GM10248 (cell line): ENCODE measurements at places on chromosomes 1 and 21.

DNA sequence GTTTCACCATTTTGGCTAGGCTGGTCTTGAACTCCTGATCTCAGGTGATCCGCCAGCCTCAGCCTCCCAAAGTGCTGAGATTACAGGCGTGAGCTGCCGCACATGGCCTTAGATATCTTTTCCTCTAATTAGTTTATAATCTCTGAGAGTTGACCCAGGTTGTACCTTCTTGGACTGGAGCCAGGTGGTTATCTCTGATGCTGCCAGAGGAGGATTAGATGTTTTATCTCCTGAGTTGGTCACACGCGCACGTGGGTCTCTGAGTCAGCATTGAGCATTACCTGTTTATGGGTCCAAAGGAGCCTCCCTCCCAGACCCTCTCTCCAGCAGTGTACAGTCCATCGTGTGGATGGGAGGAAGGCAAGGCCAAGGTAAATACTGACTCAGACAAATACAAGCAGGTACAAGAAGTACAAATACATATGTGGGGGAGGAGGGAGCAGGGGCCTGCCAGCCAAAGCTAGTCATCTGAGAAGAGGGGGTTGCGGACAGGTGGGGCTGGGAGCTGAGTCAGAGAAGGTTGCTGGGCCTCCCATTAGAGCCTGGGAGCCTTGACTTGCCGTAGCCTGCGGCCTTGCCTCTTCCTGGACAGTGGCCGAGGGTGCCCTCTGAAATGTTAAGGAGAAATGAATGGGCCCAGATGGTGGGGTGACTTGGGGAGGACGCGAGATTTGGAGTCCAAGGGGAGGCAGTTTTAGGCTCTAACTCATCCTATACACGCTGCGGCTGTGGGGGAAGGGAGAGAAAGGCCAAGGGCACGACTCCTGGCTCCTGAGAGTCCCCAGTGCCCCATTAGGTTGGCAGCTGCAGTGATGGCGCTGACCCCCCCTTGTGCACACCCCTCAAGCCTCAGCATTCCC lies 13.1 kb downstream of the IL6R start:
- no peak for DNase-seq

DNA sequence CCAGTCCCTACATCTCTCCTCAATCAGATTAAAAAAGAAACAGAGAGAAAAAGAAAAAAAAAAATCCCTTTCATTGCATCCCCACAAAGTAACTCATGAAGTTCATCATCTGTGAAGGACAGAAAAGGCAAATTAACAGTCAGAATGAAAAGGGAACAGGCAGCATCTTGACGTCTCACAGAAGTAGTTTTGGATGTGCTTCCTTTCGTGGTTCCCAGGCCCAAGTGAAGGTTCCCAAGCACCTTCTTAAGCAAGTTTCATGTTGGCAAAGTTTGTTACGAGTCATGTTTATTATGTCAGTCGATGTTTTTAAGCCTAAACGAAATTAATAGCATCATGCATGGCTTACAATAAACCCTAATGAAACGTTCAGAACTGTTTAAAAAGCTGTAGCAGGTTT lies 475.2 kb downstream of the SETD4 start:
- DNase-seq = peak; percentile 13

DNA sequence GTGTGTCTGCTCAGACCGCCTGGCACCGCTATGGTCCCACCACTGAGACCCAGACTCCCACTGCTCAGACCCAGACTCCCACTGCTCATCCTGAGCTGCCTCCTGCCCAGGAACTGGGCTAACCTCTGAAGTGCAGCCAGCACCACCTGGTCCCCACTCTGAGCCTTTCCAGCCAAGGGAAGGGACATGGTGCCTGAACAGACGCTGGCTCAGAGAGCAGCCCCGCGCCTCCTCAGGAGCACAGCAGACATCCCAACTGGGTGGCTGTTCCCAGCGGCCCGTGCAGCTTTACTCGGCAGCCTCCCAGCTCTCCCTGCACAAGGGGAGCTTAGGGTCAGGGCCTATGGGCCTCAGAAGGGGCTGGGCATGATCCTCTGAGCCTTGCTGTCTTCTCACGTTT lies 27.8 kb upstream of the CNTN2 start:
- DNase-seq = no peak

DNA sequence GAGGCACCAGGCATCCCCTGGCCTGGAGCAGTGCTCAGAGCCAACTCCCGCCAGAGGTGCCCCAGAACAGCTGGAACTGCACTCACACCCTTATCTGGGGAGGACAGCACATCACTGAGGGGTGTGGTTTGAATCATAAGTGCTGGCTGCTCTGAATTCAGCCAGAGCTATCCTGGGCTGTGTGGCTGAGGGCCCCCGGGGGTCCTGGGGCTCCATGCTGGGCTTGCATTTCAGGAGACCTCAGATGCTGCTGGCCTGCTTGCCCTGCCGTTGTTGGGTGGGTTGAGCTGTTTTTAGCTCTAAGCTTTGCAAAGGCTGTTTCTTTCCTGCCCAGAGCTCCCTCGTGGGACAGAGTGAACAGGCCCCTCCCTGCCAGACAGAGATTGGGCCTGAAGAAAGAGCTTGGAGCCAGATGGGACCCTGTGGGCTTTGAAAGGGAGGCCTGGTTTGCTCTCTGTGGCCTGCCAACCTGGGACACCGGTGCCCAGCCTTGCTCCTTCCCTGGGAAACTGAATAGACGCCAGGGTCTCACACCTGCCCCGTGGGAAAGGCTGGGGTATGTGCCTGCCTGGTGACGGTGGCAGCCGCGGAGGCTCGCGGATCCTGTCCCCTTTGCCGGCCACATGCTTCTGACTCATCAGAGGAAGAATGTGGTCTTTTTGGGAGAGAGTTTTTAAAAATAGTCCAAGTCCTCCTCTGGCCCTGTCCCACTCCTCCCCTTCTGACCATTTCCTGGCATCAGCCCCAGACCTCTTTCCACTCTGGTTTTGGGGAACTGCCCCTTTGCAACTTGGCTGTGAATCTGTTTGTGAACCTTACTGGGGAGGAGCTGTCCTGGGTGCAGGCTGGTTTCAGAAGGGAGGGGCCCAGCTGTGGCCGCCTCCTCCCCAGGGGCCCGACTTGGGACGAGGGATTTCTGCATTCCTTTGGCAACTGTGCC lies 30.0 kb downstream of the ARHGEF10L start:
- no peak for DNase-seq

GRCh38 chr1:23660671-23661070 lies 30.9 kb upstream of the RPL11 start:
- DNase-seq = no peak

- DNase-seq = no peak
Observed at GRCh38 chr1:79235301-79236002, 228.9 kb upstream of the ADGRL4 start.

DNA sequence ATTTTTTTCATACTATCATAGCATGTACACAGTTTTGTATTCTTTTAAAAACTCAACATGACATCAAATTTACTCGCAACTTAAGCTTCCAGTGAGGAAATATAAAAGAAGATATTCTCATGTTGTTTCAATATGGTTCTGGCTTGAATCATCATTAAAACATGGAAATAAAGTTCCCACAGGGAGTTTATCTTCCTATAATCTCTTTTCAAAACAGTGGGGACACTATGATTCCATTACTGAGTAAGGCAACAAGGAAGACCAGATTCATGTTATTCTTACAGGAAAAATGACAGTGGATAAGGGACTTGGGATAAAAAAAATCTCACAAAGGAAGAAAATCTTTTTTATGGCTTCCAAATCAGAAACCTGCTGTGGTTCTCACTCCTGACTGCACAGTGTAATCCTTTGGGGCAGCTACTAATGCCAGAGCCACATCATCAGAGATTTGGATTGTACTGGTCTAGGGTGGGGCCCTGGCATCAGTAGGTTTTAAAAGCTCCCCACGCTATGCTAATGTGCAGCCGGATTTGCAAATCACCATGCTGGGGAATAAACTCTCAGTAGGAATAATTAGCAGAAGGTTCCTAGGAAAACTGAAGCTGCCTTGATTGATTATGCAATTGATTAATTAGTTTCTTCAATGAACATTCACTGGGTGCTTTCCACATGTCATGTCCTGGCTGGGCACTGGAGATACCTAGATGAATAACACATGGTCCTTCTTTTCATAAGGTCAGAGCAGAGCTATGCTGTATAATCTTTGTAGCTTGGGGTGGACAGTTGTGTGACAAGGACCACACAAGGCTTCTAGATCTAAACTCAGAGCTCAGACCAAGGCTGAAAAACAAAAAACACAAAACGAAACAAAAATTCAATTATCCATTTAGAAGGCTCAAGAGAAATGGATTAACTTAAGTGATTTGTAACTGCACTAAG lies 71.1 kb upstream of the C8B start:
- no peak for DNase-seq

GRCh38 chr21:36626791-36627190 lies 72.1 kb upstream of the SIM2 start:
- DNase-seq = no peak

GRCh38 chr1:203442821-203443220 lies 32.8 kb upstream of the PRELP start:
- DNase-seq = no peak

- DNase-seq = no peak
Observed at GRCh38 chr21:26835027-26835713, 10.0 kb downstream of the ADAMTS1 start.

DNA sequence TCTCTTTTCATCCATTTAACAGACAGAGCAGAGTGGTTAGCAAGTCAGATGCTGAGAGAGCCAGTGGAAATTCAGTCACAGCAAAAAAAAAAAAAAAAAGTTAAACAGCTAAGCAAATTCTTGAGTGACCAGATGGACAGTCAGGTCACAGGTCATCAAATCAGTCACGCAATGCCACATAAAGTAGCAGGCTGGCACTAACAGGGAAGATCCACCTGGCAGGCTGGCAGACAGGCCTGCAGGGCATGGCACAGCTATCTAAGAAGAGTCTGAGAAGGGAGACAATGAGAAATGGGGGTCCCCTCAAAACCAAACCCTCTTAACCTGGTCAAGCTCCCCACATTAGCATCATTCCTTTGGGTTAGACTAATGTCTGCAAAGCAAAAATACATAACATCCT lies 371.9 kb downstream of the TTLL7 start:
- no peak for DNase-seq

- DNase-seq = no peak
Observed at GRCh38 chr1:8202182-8202905, 115.6 kb upstream of the SLC45A1 start.

DNA sequence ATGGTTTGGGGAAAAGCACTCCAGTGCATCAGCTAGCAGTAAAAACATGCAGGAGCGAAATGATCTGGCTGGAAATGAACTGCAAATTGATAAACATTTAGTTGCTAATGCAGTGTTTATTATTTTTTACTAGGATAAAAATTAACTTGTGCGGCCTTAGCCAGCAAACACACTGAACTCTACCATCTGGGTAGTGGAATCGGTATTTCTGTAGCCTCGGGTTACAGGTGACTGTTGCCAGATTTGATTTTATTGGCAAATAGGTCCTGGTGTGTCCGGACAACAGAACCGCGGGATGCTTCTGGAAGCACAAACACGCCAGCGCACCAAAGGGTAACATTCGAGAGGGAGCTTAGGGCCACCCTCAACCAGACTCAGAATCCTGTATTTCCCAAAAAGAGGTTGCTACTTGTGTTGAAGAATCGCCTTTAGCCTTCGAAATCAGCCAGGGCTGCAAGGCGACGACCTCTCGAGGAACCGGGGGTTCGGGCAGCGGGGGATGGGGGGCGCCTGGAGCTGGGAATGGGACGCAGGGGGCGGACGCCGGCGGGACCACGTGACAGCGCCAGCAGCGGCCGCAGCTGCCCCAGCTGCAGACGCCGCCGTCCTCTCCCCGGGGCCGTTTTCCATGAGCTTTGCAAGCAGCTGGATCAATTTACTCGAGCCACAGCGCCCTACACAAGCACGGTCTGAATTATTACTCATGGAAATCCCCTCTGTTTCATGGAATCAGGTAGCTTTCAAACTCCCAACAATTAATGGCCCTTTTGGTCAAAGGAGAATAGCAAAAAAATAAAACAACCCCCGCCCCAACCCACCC lies 158.8 kb downstream of the TOMM20 start:
- DNase-seq = no peak

DNA sequence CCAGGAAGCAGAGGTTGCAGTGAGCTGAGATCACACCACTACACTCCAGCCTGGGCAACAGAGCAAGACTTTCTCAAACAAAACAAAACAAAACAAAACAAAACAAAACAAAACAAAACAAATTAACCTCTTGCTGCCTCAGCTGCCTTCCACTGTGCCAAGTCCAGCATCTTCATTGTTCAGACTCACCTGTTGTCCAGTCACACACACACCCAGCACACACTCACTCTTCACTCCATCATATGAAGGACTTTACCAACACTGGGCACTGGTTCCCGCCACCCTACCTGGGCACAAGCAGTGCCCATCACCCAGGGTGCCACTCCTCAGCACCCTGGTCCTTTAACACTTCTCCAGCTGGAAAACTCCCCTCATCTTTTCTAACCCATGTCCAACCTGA lies 14.6 kb downstream of the PYCR2 start:
- DNase-seq = no peak

DNA sequence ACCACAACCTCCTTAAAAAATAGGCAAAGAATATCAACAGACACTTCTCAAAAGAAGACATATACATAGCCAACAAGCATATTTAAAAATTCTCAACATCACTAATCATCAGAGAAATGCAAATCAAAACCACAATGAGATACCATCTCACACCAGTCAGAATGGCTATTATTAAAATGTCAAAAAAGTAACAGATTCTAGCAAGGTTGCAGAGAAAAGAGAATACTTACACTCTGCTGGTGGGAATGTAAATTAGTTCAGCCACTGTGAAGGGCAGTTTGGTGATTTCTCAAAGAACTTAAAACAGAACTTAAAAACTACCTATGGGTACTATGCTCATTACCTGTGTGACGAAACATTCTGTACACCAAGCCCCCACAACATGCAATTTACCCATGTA lies 20.7 kb downstream of the CD1B start:
- DNase-seq = no peak

DNA sequence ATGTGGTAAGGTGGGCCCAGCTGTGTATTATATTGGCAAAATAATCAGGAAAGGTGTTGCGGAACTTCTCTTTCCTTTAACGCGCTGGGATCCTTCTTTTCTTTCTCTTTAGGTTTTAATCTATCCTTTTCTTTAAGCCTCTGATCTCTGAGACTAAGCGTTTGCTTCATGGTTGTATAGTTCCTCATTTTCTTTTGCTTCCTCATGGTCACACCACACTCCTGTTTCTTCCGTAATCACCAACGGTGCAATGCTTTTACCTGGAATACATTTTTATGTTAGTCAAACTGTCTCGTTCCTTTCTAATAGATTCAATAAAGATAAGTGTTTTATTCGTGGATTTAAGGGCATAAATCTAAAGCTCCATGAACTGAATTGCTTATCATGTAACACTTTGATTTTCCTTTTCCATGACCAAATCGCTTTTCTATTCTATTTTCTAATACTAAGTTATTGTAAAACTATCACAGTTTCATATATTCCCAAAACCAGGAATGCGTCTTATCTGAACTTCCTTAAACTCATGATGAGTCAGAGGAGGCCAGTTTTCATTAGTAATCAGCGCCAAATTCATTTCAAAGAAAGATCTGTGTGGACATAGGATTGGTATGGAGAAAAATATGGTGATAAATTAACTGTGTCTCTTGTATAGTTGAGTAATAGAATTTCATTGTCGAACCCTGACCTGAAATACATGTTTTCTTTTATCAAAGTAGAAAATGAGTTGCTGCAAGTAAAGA lies 12.2 kb downstream of the SDCCAG8 start:
- DNase-seq = no peak
